ENCODE measurements at places on chromosomes 4 and X.

GRCh38 chrX:30795981-30796958 lies 92.8 kb downstream of the TAB3 start:
- DNase-seq: no peak

DNA sequence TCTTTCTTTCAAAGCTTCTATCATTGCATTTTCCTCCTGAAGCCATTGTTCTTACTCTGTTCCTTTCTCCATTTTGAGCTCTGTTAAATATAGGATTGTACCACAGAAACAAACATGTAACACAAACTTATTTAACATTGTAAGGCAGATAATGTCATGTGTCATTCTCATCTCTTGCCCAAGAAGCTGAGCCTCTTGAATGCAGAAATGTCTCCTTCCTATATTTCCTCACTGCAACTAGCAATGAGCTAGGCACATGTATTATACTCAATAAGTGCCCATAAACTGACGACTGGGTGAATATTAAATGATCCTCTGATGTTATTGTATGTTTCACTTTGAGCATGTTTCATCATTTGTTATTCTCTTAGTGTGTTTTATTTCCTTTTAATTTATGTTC lies 56.7 kb upstream of the SLC7A11 start:
- DNase-seq: no peak

DNA sequence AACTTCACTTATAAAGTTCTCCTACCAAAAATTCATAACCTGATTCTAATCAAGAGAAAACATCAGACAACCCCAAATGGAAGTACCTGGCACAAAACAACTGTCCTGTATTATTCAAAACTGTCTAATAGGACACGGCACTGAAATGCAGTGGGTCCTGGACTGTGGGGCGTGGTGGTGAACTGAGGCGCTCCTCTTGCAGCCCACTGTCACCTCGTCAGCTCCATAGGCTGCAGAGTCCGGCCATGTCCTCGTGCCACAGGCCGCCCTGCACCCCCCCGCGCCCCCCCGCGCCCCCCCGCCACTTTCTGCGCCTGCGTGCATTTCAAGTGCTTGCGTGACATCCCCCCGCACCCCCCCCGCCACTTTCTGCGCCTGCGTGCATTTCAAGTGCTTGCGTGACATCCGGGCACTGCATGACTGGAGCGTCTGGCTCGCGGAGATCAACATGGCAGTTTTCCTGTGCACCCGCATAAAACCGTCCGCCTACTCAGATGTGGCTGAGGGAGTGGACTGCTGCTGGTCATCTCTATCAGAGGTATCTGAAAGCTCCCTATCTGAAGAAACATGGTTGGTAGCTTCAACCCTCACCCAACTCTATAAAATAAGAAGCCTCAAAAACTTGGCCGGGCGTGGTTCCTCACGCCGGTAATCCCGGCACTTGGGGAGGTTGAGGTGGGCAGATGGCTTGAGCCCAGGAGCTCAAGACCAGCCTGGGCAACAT lies 28.8 kb downstream of the ATXN3L start:
- no peak for DNase-seq

DNA sequence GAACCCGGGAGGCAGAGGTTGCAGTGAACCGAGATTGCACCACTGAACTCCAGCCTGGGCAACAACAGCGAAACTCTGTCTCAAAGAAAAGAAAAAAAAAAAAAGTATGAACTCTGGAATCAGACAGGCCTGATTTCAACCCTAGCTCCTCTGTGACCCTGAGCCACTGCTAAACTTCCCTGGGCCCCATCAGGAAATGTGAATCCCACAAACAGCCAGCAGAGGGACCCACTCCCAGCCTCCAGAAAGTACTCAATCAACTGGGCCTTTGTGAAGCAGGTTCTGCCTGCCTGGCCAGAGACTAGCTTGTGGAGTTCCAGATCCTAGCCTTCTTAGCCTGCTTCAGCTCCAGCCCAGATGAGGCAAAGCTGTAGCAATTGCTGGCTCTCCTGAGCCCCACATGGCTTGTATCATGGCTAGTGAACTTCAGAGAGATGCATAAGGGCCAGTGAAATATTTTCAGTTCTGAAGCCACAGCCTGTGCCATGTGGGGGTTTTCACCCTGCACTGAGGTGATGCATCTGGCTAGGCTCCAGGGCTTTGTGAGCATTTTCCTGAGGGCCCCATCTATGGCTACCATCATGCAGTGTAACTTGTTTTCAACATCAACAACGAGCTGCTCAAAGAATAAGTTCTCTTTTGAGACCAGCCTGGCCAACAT lies 7.2 kb upstream of the IDS start:
- DNase-seq: no peak

DNA sequence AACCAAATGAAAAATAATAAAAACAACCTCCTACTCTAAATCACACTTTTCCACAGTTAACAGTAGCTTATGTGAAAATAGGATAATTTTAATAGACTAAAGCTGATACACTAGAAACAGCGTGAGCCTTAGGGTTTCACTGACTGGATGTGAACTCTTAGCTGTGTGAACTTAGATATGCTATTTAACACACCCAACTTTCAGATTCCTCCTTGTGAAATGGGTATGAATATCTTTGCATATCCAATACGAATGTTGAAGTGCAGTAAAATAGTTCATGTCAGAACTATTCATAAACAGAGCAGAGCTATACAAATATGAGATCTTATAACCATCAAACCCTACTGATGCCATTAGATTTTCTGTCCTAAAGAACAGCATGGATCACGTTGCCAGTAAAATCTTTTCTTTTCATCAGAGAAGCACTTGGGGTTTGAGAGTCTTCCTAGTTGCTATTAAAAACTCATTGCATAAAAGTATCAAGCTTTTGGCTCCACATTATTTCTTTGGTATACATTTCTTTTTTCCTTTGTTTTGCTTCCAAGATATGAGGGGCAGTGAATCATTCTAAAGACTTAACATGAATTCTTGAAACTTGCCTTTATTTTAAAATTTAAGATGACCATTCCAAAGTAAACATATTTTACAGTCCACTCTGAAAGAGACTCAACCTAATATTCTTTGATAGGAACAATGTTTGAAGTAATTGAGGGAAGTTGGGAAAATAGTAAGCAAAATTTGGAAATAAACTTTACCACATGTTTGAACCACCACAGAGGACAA lies 102.4 kb downstream of the CPE start:
- no peak for DNase-seq

- no peak for DNase-seq
Measured at GRCh38 chrX:151896734-151897474, 15.8 kb upstream of the MAGEA4 start.

DNA sequence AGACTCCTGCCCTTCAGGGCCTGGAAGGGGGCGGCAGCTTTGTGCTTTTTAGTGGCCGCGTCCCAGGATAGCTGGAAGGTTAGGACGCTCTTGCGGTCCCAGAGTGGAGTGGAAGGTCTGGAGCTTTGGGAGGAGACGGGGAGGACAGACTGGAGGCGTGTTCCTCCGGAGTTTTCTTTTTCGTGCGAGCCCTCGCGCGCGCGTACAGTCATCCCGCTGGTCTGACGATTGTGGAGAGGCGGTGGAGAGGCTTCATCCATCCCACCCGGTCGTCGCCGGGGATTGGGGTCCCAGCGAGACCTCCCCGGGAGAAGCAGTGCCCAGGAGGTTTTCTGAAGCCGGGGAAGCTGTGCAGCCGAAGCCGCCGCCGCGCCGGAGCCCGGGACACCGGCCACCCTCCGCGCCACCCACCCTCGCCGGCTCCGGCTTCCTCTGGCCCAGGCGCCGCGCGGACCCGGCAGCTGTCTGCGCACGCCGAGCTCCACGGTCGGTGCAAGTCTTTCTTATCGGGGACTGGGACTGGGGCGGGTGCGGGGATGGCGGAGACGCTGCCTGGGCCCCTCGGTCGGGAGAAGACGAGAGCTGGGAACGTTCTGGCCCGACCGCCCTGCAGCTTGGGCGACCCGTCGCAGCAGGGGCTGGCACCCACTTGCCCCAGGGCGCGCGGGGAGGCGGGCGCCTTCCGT lies at the start of gene EDNRA:
Gene EDNRA, plus strand, starts transcription at position 207 of the 686 bp plus-strand sequence. CDS start 4,585 bp downstream, outside the sequence.
- DNase-seq: peak; percentile 78

DNA sequence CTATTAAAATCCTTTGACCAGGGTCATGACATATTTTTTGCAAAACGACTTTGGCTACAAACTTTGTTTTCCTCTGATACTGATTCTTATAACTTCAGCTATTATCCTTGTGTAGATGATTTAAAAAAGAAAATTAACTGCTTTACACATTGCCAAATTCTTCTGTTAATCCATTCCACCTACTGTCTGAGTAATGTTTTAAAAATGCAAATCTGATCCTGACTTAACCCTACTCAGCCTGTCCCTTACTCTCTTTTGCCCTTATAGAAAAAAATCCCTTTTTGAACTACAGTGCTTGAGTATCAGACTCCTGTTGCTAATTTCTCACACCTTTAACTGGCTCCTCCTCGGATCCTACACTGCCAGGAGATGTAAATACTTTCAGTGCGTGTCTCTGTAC lies 723.1 kb downstream of the ADGRL3 start:
- no peak for DNase-seq

- DNase-seq: no peak
Measured at GRCh38 chr4:79064806-79065205, 125.6 kb upstream of the PAQR3 start.

GRCh38 chr4:123520325-123520724 lies 123.7 kb downstream of the SPRY1 start:
- DNase-seq: no peak

DNA sequence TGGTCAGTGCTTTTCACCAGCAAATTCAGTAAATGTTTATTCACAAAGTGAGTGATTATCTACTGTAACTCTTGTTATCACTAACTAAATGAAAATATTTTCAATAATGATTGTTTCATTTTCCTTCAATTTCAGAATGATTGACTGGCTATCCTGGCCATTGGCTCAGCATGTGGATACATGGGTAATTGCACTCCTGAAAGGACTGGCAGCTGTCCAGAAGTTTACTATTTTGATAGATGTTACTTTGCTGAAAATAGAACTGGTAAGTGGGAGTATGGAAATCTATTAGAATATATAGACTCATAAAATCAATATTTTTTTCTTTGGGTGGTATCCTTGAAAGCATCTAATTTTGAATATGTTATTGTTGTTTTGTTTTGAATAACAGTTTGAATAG lies 10.9 kb downstream of the USP38 start:
- DNase-seq: no peak

DNA sequence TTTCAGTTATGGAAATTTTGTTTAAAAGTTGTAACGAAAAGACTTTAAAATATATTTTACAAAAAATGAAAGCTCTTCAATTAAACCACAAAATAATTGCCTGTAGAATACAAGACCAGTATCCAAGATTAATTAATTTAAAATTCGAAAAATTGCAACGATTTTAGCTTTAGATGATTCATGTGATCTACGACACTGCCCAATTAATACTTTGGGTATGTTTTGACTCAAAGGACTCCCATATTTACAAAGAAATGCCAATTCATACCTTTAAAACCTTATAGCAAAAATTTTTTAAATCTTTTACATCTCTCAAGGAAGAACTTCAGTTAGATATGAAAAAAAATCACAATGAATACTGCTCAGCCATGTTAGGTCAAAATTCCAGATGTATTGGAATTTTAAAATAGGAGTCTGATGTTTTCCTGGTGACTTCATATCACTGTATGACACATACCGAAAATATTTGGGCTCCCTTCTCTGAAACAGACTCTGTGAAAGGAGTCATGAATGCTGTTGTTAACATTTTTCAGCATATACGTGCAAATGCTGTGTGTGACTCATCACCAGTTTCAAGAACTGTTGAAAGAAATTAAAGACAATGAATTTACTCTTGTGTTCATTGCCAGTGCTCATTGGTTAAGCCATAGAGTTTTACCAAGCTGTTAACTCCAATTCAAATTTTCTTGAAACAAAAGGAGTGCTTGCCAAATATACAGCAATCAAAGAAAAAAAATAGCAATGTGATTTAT lies 13.8 kb upstream of the SMS start:
- DNase-seq: no peak

GRCh38 chr4:40991908-40992307 lies 222.4 kb downstream of the APBB2 start:
- DNase-seq: no peak

- DNase-seq: no peak
Measured at GRCh38 chr4:20395160-20395773, 143.6 kb downstream of the SLIT2 start.

DNA sequence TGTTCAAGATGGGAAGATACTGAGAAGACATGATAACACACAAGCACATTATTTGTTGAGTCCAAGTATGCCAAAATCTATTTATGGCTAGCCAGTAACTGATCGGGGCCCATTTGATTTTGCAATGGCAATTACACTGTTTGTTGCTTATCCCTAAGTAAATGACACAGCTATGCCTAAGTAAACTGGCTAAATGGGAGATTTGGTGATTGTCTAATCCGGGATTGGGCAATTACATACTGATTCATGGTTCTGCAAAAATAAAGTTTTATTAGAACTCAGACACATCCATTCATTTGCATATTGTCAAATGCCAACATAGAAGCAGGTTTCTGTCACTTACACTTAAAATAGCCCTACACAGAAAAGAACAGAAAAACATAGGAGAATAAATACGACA lies 140.2 kb upstream of the TBL1X start:
- DNase-seq: no peak

DNA sequence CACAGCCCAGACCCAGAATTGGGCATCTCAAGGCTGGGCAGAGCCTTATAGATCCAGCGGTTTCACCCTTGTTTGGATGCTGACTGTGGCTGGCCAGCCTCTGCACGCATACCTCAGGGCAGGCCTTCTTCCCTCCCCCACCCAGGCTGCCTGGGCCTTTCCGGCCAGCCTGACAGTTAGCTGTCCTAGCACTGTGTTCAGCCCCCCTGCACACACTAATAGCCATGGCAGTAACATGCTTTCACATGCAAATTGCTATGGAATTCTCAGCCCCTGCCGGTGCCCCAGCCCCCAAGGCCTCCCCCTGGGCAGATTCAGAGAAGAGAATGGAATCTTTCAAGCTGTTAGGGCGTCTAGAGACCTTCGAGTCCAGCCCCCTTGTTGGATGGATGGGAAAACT lies 17.7 kb downstream of the EFNB1 start:
- no peak for DNase-seq

GRCh38 chrX:69051901-69052300 lies 113.4 kb downstream of the PJA1 start:
- no peak for DNase-seq

DNA sequence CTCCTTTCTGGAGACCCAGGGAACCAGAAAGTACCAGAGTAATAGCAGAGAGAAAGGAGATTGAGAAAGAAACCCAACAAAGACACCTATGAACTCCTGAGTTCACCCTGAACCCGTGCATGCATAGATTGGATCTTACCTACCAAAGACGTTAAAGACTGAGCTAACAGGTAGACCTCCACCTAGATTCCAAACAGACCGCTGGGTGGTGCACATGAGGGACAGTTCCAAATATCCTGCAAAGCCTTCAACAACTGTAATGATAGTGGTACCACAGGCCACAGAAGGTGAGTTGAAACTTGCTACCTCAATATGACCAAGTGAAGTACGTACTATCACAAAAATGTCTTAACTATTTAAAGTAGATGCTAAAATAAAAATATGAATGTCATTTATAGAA lies 34.0 kb upstream of the NR0B1 start:
- DNase-seq: no peak
